ENCODE measurements at places on chromosomes 6 and 20.

DNA sequence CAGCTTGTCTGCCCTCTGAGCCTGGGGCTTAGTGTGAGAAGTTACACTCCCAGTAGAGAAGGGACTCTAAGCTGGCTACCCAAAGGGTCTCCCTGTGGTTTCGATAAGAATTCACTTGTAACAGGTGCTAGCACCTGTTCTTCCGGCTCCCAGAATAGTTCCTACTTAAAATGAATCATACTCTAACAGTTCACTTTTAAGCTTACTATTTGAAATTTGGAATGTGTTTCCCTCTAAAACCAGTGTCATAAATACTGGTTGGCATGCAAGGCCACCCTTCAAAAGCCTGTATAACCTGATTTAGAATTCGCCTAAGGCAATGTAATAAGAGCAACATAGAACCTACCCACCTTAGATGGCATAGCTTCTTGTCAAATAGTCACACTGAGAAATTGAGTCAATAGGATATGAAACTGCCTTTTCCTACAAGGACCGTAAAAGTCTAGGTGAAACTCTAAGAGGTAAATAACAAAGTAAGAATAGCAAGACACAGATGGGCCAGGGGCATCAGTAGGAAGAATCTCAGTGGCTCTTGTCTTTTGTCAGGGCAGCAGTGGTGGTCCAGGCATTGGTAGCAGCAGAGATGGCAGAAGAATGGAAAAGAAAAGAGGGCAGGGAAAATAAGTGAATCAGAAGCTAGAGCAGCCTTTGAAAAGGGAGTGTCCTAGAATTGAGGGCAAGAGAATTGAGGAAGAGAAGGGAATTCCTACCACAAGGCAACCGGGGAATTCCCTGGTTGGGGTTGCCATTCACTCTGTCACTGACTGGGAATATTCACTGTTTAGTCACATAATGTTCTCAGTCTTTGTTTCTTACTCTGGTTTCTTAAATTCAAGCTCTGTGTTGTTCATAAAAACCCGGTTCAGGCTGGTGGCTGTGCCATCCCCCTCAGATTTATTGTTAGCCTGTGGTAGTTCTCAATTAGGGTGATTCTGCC, 91.5 kb downstream of the HIVEP2 start:
- peak; percentile 50 for DNase-seq

DNA sequence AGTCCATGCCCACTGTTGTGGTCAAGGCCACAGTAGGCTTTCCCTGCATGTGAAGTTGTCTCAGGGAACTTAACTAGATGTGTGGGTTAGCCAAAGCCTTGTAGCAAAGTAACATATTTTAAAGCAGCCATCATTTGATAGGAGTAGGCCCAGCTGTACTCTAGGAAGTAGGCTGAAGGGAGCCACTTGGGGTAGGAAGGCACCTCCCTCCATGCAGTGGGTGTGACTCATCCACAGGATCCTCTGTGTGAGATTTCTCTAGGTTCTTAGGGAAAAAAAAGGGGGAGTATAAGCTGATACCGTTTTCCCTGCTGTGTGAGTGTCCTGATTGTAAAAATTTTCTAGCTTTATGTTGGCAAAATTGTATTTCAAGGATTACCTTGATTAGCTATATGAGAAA, 44.7 kb downstream of the VAPB start:
- DNase-seq, result peak; percentile 5

DNA sequence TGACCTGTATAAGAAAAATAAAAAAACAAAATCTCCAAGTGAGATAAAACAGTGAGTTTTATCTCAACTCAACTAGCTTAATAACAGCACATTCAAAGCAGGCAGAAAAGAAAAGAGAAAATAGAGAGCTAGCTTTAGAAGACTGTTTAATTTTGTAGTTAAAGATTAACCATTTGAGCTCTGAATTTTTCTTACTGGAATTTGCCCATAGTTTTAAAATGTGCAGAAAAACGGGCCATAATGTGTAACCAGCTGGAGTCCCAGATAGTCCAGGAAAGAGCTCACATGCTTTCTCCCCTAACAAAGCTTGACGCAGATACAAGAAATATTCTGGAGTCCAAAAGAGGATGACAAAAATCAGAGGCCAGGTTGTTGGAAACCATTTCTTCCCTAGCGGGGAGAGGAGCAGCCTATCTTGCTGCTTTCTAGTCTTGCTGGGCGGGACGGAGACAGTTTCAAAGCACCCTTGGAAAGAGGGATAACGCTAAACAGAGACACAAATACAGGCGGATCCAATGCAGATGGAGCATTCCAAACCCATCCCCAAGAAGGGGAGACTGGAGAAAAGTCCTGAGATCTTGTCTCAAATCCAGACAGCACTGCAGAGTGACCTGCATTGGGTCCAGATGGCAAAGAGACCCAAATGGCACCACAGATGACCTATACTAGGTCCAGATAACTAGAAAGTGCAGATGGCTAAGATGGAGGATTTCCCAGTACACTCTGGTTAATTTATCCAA, 16.1 kb downstream of the TTK start:
- DNase-seq, result no peak

- no peak for DNase-seq
Observed at GRCh38 chr6:20158676-20159075, 53.6 kb downstream of the MBOAT1 start.

- no peak for DNase-seq
Observed at GRCh38 chr6:107622269-107622668, 132.4 kb downstream of the SOBP start.
